AG08395 (cell line): ENCODE measurements at places on chromosomes 7 and 10.

- DNase-seq, result peak; percentile 80
Measured at GRCh38 chr7:77538281-77539212, 1.5 kb downstream of the PTPN12 start.

GRCh38 chr10:59872892-59873463, 33.4 kb downstream of the CCDC6 start:
- DNase-seq, result peak; percentile 50

DNA sequence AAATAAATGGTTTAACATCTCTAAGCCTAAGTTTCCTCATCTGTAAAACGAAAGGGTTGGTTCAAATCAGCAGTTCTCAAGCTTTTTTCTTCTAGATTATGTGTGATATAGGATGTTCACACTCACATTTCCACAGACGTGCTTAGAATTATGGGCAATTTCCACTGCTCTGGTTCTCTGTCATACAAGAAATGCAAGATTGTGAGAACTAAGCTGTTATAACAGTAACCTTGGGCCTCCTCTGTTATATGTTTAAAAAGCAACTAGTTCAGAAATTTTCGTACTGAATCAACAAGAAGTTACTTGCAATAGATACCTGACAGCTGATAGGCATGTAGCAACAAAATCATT, 33.7 kb downstream of the ADD3 start:
- DNase-seq, result no peak

DNA sequence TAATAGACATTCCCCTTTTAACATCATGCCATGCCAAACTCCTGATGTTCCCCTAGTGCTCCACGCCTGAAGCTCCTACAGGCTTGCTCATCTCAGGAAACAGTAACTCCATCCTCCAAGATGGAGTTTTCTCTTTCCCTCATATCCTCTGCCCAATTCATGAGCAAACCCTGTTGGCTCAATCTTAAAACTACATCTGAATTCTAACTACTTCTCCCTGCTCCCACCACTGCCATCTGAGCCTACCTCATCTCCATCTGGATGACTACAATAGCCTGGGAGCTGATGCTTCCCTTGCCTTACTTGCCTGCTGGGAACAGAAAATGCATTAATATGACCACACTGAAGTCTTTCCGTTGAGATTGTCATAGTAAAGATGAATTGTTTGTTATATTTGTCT, 271.7 kb upstream of the MKLN1 start:
- DNase-seq, result no peak

DNA sequence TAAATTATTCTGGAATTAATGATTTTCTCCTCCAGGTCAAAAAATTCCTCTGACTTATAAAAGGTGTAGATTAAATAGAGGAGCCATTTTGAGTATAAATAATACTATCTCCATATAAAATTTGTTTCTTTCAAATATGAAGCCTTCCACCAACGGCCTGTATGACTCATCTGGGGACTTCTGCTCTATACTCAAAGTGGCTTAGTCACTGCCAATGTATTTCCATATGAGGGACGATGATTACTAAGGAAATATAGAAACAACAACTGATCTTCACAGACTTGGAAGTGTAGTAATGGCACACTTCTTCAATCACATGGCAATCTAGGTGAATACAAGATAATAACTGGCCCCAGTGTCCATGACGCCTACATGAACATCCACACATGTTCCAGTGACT, 335.6 kb upstream of the HGF start:
- DNase-seq, result peak; percentile 24

DNA sequence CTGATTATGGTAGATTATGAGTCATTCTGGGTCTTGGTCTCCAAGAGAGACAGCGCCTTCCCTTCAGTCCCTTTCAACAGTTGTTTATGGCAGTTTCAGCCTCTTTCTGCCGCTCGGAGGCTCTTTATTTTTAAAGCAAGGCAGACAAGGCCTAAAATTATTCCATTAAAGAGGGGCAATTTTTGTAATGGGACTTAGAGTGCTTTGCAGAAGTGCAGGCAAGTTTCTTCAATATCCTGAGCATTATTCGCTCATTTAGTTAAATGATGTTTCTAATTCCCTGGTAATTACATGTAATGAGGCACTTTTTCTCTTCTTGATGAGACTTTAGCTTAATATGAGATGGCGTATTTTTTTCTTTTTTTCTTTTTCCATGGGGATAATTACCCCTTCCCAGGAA, 33.6 kb downstream of the BUB3 start:
- no peak for DNase-seq

- no peak for DNase-seq
Measured at GRCh38 chr10:71252220-71252619, 39.9 kb downstream of the UNC5B start.

GRCh38 chr10:72059843-72060822, 28.2 kb downstream of the SPOCK2 start:
- DNase-seq, result no peak
